ENCODE measurements at places on chromosomes 11 and 22.

DNA sequence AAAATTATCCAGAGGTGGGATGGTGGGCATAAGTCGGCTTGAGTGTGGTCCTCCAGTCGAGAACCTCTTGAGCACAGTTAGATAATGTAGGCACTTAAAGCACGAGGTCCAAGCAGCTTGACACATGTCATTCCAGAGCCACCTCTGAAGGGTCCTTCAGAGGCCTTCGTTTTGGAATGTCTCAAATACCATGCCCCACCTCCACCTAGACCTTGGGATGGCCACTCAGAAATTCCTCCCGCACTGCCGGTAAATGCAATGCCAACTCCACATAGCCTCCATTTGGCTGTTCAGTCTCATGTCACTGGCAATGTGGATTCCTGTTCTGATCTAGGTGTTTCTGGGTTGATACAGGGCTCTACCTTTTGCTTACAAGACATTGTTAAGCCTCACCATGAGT lies 43.9 kb downstream of the BDNF start:
- no peak for DNase-seq

DNA sequence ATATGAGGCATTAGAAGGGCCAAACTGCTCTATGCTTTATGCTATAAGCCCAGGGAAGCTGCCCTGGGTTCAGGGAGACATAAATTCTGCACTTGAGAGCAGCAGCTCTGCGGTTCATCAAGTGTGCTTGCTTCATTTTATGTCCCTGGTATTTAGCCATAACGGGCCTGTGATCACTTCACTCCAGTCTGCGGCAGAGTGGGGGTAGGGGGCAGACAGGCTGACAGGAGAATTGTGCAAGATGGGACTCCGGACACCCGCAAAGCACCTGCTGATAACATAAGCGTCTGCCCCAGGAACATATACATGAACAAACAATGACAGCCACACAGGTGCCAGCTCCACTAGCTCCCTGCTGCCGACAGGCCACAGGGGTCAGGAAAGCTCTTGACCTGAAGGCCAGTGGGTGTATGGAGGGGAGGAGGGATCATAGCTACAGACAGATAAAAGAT lies 56.1 kb downstream of the SMCO4 start:
- no peak for DNase-seq

DNA sequence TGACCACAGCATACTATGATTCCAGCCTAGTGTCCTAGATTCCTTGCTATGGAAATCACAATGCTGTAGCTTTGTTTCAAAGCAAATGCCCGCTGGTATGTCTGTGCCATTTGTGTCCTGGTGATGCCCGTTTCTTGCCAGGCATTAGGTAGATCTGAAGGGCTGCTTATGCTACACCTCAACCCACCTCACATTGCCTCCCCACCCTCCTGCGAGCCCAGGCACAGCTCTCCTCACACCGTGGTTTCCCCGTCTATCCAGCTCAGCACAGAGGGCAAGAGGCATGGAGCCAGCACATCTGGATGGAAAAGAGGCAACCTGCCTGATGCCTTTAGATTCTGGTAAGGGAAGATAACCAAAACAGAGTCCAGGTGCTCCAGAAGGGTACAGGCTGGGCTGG lies 307.4 kb upstream of the B3GAT1 start:
- DNase-seq, result no peak

DNA sequence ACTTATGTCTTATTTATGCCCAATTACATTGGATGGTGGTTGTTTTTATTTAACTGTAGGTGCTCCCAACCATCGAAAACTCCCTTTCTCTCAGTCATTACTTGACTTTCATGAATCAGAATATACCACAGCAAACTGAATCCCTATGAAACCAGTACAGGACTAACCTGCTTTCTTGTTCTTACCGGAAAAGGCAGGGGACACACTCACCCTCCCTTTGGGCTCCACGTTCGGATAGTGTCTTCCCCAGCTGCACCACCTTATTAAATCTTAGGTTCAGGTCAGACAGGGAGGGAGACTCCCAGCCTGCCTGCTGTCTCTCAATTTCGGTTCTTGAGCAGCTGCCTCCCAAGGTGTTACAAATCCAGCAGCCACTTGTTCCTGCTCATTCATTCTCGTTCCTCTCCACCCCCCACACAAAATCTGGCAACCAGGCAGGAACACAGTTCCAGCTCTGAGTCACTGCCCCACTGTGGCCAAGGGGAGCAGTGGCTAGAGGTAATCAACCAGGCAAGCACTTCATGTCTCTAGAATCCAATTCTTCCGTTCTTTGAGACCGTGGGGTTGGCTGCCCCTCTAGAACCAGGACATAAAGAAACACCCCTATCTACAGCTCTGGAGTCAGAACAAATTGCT lies 133.0 kb downstream of the PLEKHA7 start:
- DNase-seq, result no peak

DNA sequence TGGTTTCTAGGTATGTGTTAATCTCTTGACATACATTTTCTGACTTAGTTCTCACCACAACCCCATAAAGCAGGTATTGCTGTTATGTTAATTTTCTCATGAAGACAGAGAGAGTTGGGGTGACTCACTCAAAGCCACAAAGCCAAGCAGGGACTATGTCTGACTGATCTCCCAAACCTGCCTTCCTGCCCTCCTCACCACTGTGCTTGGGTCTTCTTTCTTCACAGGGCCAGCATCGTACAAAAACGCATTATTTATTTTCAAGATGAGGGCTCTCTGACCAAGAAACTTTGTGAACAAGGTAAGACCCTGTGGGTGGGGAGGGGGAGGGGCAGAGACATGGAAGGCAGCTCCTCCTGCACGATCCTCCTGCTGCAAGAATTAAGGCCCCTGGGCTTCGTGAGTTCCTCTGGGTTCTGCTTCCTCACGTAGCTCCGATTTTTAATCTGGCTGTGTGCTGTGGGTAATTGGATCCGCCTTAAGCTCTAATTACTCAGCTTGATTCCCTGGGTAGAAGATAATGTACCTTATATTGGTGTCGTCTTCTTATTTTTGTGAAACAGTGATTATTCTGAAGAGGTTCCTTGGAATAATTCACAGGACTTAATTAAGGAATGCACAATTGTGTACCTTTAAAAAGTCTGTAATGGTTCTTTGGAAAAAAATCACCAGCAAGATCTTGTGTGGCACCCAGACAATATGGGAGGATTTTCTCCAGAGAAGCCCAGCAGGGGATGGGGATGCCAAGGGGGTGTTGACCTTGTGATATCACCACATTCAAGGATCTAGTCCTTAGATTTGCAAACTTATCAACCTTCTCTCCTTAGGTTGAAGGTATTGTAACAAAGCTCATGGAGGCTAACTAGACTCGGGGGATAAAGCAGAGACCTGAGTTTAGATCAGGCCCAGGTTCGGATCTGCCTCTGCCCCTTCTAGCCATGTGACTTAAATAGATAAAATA lies 112.9 kb downstream of the SPON1 start:
- DNase-seq, result no peak

GRCh38 chr11:125886997-125887372 lies 483 bp upstream of the HYLS1 start:
- DNase-seq, result no peak

Measured in AG04449 (cell line).